ENCODE measurements at places on chromosomes 11 and 22.

DNA sequence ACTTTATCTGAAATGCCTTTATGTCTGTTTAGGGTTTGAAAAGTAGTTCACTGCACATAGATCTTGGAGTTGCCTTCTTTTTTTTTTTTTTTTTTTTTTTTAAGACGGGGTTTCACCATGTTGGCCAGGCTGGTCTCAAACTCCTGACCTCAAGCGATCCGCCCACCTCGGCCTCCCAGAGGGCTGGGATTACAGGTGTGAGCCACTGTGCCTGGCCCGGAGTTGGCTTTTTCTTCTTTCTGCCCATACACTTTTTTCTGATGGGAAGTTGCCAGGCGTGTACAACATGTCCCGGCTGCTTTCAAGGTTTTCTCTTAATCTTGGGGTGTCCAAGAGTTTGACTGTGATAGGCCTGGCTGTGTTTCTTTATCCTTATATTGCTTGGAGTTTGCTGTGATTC, 12.9 kb upstream of the GNB1L start:
- no peak for DNase-seq

- DNase-seq, result no peak
Observed at GRCh38 chr11:68471360-68472340, 11.1 kb downstream of the PPP6R3 start.

GRCh38 chr11:26597899-26598298, 25.8 kb upstream of the MUC15 start:
- no peak for DNase-seq

GRCh38 chr11:3219281-3219892, 774 bp upstream of the MRGPRG start:
- DNase-seq, result no peak

DNA sequence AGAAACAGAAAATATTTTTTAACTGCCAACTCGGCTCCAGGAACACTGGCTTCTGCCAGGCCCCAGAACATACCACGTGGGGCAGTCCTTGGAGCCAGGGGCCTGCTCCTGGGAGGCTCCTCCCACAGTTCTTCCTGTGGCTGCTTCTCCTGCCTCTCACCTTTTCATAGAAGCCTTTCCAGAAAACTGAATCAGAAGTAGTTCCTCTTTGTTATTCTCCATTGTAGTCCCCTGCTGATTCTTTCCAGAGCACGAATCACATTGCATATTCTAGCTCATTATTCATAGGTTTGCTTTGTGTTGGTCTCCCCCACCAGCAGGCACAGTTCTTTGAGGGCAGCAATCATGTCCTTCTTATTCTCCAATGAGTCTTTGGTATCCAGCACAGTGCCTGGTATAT, 106.0 kb downstream of the EFCAB6 start:
- no peak for DNase-seq

GRCh38 chr11:68983801-68984200, 3.0 kb upstream of the MRGPRD start:
- DNase-seq, result no peak

GRCh38 chr11:76329084-76329648, 51.8 kb downstream of the THAP12 start:
- DNase-seq, result no peak

- DNase-seq, result no peak
Observed at GRCh38 chr22:29510542-29510941, 30.5 kb downstream of the NEFH start.

- no peak for DNase-seq
Observed at GRCh38 chr11:132187814-132188213, 817.4 kb downstream of the NTM start.

Data from neural crest cell (in vitro differentiated cells).